ENCODE measurements at places on chromosomes 4 and X.

GRCh38 chr4:161279095-161279494, 884.7 kb downstream of the FSTL5 start:
- DNase-seq = no peak

GRCh38 chr4:158964728-158965124, 138.2 kb upstream of the RAPGEF2 start:
- no peak for DNase-seq

DNA sequence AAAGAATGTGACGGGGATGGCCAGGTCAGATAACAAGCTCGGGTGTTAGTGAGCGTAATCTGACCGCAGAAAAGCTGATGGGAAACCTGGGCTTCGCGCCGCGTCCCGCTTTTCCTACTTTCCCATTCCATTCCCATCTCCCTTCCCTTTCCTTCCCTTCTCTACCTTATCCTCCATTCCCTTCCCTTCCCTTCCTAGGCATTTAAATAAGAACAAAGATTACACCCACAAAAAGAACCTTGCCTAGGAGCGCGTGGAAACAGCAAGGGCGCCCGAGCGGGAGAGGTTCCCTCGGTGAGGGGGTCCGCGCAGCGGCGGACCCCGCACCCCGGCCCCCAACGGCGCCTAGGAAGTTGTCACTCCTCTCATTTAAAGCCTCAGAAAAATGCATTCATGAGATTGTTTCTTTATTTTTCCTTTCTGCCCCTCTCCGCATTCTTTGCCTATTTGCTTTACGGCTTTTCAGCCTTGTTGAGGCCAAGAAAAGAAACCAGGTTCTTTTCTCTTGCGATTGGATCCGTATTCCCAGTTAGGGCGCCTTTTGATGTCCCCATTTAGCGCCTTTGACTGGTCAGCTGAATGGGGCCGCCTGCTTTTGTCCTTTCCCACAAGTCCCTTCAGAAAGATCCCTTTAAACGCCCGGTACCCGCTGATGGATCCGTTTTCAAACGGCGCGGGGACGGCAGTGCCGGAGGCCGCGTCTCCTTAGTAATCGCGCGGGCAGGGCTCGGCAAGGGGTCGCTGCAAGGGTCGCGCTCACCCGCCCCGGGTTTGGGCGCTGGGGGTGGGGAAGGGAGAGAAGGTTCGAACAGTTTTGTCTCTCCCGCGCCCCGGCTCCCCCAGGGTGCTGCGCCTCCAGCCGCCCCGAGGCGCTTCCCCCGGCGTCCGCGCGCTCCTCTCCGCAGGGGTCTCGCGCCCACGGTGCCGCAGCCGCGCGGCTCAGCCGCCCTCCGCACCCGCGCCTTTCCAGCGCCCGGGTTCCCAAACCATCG, 54.1 kb upstream of the TMEM33 start:
- DNase-seq = no peak

GRCh38 chrX:74449937-74450330, 28.6 kb downstream of the SLC16A2 start:
- no peak for DNase-seq

DNA sequence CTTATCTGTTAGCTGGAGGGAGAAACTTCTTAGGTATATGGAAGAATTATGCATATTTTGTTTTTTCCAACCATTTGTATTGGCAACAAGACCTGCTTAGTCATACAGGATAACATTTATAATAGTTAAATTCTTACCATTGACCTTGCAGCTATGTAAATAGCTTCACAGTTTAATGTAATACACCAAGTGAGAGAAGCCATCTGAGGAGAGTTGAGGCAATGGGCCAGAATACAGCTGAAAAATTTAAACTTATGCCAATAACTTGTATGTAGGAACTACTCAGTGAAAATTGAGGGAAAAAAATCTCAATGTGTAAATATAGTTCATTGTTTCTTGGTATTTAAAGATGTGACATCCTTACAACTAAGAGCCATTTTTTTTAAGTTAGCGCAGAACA, 273.5 kb downstream of the DACH2 start:
- DNase-seq = no peak

DNA sequence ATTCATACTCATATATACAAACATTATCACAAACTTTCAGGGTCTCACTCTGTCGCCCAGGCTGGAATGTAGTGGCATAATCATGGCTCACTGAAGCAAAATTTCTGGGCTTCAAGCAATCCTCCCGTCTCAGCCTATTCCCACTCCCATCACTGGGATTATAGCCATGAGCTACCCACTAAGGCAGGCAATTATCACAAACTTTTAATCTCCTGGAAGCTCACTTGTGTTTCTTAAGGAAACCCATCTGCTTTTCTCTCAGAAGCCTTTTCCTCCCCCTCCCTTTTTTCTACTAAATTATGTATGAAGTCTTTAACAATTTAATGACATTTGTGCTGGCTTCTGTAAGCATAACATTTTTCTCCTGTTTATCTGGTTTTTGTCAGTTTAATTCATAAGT, 170.5 kb downstream of the AREG start:
- DNase-seq = no peak

DNA sequence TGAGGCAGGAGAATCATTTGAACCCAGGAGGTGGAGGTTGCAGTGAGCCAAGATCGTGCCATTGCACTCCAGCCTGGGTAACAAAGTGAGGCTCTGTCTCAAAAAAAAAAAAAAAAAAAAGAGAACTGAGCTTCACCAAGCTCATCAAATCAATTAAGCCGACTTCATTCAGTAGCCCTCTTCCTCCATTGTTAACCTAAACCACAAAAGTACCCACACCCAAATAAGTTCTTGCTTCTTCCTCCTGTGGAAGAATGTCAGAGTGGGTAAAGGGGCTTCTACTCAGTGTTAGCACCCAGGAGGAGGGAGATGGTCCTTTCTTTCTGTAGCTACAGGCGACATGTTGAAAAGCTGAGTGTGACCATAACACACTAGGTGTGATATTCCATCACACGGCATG, 58.6 kb upstream of the CHRNA9 start:
- no peak for DNase-seq

DNA sequence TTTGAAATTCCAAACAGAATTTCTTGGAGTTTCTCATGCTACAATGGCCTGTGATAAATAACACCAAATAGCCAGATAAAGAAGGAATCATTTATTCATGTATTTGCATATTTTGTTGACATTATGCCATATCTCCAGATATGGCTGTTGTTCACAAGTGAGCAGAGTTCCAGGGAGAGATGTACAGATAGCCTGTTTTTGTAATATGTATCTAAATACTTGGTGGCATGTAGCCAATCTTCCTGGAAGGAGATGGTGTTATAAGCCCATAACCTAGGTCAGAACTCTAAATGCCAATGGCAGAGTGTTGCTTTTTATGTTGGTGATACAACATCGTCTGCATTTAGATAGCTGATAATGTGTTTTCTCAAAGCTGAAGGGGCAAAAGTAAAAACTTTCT, 292.2 kb downstream of the FBXO8 start:
- no peak for DNase-seq

DNA sequence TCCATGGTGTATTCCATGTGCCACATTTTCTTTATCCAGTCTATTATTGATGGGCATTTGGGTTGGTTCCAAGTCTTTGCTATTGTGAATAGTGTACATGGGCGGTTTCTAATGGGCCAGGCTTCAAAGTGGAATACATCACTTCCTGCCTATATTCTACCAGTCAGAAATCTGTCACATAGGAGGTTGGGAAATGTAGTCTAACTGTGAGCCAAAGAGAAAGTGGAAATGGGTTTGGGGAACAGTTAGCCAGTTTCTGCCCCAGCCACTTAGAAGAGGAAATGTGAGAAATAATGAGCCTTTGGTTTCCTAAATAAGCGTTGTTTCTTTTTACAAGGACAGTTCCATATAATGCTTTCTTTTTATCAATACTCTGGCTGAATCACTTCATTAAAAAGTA, 85.1 kb upstream of the AP1S2 start:
- no peak for DNase-seq

DNA sequence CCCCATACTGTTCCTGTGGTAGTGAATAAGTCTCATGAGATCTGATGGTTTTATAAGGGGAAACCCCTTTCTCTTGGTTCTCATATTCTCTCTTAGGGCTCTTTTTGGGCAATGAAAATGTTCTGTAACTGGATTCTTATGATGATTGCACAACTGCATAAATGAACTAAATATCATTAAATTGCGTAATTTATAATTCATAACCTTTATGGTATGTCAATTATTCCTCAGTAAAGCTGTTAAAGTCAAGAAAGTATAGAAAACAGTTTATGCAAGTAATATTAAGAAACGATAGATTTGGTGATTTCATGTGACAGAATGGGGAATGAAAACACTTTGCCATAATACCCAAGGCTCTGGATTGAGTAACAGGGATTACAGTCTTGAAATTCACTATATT, 33.5 kb upstream of the SPANXD start:
- DNase-seq = no peak
